ENCODE measurements at places on chromosomes 12 and 14.

GRCh38 chr14:83614956-83615355 lies 1915.0 kb upstream of the FLRT2 start:
- no peak for DNase-seq

- DNase-seq, result no peak
Observed at GRCh38 chr12:67986632-67987031, 2.6 kb upstream of the IFNG-AS1 start.

DNA sequence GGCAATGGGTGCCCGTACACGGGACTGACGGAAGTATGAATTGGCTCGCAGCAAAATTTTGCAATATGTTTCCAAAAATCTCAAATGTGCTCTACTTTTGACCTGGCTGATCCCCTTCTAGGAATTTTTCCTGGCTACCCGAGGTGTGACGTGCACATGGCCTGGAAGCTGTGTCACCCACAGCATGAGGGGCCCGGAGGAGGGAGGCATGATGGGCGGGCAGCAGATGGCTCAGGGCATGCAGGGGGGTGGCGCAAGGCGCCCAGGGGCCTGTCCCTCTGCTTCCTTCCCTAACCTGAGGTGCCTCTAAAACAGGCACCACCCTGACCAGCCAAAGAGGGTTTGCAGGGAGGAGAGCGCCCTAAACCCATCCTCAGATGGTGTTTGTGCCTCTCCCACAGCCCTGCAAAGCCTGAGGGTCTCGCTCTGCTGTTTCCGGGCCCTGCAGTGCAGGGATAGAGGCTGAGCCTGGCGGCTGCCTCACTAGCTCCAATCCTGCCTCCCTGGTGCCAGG lies 6.7 kb downstream of the GPR132 start:
- DNase-seq, result no peak

DNA sequence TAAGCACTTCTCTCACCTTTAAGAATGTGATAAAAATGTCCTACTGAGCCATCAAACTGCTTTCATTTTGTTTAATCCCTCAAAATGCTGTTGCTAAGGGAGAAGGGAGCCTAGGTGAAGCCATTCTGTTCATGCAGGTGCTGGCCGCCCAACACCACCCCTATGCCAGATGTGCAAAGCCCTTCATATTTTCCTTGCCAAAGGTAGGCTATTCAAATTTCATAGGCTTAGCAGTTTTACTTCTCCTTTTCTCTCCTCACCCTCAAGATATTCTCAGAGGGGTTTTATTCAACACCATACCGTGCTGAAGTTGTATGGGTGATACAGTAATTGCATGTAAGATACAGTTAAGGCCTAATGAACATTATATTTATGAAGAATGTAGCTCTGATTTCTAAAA lies 461.7 kb downstream of the GXYLT1 start:
- no peak for DNase-seq

DNA sequence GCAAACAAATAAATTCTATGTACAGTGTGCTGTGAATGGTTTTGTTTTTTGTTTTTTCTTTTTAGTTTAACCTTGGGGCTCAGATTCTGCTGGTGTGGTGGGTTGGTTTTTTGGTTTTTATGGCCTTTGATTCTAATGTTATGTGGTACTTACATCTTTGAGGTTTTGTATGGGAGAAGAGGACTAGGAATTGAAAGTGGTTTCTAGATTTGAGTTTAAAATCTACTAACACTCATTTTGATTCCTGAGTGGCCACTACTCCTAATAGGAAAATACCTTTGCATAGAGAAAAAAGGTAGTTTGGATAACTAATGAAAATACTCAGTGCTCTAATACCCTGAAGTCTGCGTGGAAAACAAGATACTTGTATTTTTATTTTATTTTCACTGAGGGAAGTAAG lies 137.7 kb downstream of the MON2 start:
- no peak for DNase-seq

- DNase-seq, result no peak
Observed at GRCh38 chr12:26628234-26628633, 204.8 kb downstream of the ITPR2 start.

DNA sequence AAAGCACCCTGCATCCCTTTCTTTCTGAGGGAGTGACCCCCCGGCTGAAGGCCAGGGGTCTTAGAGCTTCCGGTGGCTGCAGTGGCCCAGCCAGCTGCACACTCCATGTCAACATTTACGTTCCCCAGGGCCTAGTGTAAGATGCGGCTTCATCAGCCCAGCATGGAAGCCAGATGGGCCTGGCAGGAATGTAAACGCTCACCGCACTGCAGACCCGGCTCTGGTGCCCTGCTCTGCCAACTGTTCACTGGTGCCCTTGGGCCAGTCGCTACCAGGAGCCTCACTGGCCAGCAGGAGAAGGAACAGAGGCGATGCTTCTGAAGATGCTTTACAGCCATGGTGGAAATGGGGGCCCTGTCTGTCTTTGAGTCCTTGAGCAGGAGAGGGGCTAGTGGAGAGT lies 8.6 kb upstream of the TMEM119 start:
- DNase-seq, result no peak

- DNase-seq, result peak; percentile 29
Observed at GRCh38 chr12:101642115-101643067, 47.6 kb downstream of the MYBPC1 start.

DNA sequence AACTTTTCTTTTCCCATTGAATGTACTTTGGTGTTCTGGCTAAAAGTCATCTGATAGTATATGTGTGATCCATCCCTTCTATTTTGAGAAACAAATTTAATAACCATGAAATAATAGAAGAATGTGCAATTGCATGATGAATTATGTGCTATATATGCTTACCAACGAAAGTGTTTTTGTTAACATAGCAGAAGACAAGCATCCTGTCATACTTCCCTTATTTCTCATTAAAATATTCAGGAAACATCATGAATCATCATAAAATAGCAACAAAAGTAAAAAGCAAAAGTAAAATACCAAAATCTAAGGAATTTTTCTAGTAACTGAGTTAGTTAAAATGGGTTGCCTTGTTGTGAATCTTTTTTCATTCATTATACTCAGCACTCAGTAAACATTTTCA lies 409.0 kb upstream of the PDE3A start:
- no peak for DNase-seq

DNA sequence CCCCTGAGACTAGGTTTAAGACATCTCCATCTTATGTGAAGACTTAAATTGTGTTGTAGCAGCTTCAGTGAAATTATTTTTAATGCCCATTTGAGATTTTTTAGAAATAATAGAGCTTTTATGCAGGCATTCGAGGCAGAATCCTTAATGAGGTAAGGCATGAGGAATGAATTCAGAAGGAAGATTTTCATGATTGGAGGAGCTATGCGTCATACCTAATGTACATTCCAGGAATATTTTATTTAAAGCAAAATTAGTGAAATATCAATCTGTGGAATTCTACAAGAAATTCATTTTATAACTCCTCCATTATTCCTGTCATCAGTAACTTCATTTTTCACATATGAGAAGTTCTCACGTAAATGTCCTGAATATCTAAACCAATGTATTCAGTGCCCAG lies 36.0 kb upstream of the GARIN6 start:
- no peak for DNase-seq
